ENCODE measurements at places on chromosomes 5 and 9. TPM values are rescaled to one million over a fixed set of nuclear protein-coding genes. Genes with fewer than 3 reads are reported as not detected.

PRDM9 gene
- polyA plus RNA-seq = not detected

- no peak for DNase-seq
Measured at GRCh38 chr9:79577969-79578723, 6.4 kb downstream of the TLE4 start.

SV2C gene
- not detected for polyA plus RNA-seq

- no peak for DNase-seq
Measured at GRCh38 chr5:167709625-167710024, 581.8 kb upstream of the WWC1 start.

- DNase-seq = no peak
Measured at GRCh38 chr5:3597167-3598007, 1.8 kb downstream of the IRX1 start.

DNA sequence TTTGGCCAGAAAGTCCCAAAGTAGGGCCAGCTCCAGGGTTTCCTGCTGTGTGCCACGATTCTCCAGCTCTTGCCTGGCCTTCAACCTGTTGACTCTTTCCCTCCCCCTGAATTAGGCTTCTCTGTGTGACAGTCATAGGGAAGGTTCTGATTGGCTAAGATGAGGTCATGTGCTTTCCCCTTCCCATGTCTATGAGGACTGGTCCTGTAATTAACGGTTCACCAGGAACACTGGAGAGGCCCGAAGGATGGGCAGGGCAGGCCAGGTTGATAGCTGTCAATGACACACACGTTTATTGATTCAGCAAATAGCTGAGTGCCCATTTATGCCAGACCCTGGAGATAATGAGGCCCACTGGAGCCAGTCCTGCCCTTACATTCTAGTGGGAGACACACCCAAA lies 9.0 kb upstream of the PRR7 start:
- no peak for DNase-seq

- no peak for DNase-seq
Measured at GRCh38 chr5:107486489-107486888, 184.2 kb downstream of the EFNA5 start.
